HEK293T (cell line): ENCODE measurements at places on chromosomes 3 and 15.

DNA sequence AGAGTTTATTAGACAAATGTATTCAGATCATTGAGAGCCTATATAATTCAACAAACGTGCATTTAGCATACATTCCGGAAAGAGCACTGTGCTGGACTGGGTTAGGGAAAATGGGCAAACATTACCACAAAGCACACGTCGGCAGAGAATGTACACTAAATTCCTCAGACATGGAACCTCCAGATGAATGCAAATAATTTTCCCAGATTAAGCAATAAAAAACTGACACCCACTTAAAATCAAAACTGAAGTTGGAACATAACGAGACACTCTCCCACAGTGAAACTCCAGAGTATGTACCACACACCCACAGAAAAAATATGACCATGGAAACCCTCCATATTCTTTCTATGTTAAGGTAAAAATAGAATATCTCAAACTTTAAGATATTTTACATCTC is 4.8 kb downstream of the SECISBP2L start:
- no peak for DNase-seq

- DNase-seq: no peak
These were observed 43.9 kb upstream of the POLG start for GRCh38 chr15:89378296-89379151.

GRCh38 chr3:51717446-51717845 is 10.6 kb downstream of the GRM2 start:
- no peak for DNase-seq

GRCh38 chr3:29335438-29335837 is 54.6 kb downstream of the RBMS3 start:
- peak; percentile 40 for DNase-seq

DNA sequence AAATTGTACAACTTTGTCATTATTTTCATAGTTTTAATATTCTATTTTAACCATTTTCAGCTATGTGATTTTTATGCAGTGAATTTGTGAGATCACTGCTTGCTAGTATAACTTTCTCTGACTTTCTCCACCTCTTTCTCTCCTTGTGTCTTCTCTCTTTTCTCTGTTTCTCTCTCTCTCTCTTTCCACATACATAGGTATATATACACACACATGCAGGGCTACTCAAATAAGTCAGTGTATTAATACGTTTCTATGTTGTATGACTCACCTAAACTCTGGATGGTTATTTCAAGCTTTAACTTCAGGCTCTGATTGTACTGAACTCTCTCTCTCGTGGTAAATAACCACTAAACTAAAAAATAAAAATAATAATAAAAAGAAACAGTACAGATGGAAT is 1389.3 kb upstream of the ALCAM start:
- DNase-seq: no peak

GRCh38 chr15:36414670-36415069 is 164.8 kb upstream of the CDIN1 start:
- DNase-seq: no peak

DNA sequence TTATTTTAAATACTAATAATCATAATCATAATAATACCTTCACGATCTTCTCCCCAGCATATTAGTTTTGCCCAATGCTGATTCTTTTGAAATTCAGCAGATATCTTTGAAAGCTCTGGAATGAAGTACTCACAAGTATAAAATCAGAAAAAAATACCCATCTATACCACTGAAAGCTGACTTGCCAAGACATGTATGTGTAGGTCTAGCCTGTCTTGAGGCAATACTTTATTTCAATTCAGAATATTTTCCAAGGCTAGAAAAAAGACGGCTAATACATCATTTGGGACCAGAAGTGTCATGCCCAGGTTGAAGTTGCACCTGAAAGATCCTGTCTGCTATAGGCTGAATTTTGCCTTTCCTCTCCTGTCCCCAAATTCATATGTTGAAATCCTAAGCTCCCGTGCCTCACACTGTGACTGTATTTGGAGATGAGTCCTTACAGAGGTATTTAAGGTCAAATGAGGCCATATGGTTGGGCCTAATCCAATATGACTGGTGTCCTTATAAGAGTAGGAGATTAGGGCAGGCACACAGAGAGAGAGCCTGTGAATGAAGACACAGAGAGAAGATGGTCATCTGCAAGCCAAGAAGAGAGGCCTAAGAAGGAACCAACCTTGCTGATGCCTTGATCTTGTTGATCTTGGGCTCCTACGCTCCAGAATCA is 255.9 kb upstream of the CMC1 start:
- no peak for DNase-seq

DNA sequence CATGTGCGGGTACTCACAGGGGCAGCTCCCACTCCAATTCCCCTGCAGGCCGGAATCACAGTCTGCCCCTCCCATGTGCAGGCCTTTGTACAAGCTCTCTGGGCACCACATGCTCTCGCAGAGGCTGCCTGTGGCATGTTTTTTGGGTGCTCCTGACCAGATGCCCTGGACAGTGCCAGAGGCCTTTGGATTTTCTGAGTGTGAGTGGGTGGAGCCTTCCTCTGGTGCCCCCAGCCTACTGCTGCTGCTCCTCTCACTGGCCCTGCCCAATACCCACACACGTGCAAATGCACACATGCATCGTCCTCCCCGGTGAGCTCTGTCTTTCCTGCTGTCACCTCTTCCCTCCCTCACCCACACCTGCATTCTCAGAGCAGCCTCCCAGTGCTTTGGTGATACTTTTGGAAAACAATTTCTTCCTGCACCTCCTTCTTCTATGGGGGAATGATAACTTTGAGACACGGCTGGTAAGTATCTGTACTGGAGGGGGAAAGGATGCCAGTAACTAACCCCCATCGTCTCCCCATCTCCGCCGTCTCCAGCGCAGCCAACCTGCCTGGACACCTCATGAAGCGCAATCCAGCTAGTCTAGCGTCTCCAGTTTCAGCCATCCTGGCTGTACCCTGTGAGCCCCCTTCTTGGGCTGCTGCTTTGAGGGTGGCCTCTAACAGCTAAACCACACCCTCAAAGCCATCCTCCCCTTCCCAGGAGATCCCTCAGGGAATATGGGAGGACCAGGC is 229.4 kb upstream of the TOPAZ1 start:
- DNase-seq: no peak

- DNase-seq: peak; percentile 18
These were observed 1.6 kb downstream of the SPRED1 start for GRCh38 chr15:38254051-38254883.

GRCh38 chr15:85394554-85395333 is 14.3 kb downstream of the AKAP13 start:
- DNase-seq: no peak

DNA sequence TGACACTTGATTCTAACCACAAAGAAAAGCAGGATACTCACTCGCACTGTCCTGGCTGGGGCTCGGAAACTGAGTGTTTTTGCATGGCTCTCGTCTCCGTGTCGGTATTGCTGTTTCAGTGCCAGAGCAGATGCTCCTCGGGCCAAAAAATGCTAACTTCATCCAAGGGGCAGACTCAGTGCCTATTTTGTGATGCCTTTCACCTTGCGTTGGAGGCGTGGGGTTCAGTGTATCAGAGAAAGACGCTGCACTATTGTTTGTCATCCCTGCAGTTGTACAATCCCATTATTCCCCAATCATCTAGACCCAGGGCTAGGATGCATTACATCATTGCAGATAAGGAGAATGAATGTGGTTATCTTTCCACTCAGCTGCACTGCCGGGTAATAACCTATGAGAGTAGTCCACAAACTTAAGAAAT is 1.4 kb downstream of the CACNA2D3 start:
- peak; percentile 28 for DNase-seq

- DNase-seq: no peak
These were observed 1062.9 kb upstream of the EPHA6 start for GRCh38 chr3:95751509-95751908.

GRCh38 chr3:197528190-197528589 is 27.6 kb downstream of the BDH1 start:
- no peak for DNase-seq

DNA sequence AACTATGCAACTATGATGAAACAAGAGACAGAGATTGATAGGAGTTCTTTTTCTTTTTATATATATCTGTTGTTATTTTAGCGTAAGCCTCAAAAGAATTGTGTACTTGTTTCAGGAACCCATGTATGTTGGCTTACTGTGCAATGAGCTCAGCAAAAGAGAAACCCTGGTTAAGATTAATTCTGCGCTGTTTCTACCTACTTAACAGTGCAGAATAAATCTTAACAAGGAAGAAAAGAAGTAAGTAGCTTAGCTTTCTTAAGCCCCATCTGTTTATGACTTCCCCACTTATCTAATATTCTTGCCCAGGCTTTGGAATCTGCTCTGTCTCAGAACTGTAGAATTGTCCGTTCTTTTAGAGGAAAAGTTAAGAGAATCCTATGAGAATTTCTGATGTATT is 27.4 kb downstream of the ECT2 start:
- no peak for DNase-seq

DNA sequence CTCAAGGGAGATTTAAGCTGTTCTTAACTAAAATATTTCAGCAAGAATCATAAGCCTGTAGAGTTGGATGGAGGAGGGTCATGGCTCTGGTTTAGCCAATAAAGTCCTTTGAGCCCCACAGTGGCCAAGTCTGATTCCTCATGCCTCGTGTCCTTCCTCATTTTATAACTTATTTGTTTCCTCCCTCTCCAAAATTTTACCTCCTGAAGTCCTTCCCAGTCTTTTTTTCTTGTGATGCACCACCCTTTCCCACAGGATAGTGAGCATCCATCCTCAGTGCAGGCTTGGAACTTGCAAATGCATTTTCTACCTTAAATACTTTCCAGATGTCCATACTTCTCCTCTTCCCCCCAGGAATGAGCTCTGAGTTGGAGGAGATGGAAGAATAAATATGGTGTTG is 162.7 kb upstream of the AGTR1 start:
- DNase-seq: no peak

DNA sequence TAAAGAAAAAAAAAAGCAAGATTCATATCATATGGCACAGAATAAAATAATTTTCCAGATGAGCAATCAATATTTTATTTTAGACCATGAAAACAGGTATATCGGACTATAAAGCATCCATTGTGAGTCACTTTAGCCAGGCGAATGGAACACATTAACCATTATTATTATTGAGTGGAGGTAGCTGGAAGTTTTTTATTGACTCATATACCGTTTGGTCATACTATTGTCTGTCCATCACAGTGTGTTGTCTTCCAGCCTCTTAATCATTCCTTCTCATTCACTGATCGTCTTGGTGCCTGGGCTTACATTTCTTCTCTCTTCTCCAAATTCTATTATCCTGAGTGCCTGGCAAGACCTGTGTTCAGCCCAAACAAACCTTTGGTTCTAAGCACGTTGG is 634.8 kb downstream of the MECOM start:
- DNase-seq: no peak

DNA sequence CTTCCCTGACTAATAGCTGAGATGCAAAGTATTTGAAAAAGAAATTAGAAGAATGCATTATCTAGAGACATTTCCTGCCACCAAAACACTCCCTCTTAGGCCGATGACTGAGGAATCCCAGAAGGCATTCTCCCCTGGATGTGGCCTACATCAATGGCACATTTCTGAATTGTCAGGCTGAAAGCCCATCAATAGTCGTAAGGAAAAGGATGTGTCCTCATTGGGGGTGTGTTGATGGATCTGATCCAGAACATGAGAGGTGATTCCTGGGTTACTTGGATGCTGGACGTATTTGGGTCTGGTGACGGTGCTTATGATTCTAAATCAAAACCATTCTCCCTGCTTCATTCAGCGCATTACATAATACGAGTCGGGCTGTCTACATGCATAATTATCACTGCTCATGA is 216.9 kb upstream of the CDIN1 start:
- DNase-seq: no peak

GRCh38 chr15:81312790-81313543 is 11.0 kb downstream of the STARD5 start:
- no peak for DNase-seq

DNA sequence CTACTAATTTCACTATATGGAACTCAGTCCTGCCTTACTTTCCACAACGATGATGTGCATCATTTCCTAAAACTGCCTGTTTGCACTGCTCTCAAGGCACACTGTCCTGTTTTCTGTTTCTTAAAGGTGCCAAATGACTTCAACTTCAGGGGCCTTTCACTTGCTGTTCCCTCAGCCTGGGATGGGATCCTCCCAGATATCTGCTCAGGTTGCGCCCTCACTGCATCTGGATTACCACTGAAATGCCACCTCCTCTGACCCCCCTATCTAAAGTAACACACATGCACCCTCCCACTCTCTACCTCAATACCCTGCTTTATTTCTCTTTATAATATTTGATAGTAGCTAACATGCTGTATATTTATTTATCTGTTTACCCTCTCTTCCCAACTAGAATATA is 123.8 kb upstream of the CMC1 start:
- no peak for DNase-seq

- no peak for DNase-seq
These were observed 82.7 kb downstream of the SLC25A26 start for GRCh38 chr3:66303491-66303901.

GRCh38 chr15:48330855-48331795 is at the start of gene DUT:
Gene DUT (plus strand): TSS chr15:48331429. CDS start chr15:48331516, 87 bp downstream.
- DNase-seq: peak; percentile 43

- DNase-seq: no peak
These were observed 2.2 kb downstream of the STARD9 start for GRCh38 chr15:42577514-42578031.

- no peak for DNase-seq
These were observed 144.8 kb downstream of the NSMCE3 start for GRCh38 chr15:29124581-29125381.

DNA sequence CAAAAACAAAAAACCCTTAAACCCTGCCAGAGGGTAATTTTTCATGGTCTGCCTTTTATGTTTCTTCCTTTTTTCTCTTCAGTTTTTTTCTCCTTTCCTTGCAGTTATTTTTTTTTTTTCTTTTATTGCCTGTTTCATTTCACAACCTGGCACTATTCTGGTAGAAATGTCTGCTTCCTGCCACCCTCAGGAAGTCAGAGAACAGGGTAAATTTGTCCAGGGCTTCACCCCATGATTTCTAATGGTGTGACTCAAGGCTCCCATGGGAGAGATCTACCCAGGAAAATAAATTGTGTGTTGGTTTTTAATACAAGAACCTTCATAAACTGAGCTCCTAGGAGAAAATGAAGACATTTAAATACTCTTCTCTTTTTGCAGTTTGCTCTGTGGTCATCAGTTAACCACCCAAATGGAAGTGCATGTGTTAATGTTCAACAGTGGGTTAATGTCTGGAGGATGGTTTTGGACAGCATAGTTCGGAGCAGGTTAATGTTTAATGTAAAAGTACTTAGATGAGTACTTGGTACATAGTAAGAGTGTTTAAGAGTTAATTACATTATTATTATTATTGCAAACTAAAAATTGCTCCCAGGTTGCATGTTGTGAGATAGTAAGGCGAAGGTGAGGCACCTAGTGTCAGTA is 45.9 kb downstream of the CGNL1 start:
- no peak for DNase-seq

- DNase-seq: no peak
These were observed 15.0 kb upstream of the LTF start for GRCh38 chr3:46479696-46480095.

DNA sequence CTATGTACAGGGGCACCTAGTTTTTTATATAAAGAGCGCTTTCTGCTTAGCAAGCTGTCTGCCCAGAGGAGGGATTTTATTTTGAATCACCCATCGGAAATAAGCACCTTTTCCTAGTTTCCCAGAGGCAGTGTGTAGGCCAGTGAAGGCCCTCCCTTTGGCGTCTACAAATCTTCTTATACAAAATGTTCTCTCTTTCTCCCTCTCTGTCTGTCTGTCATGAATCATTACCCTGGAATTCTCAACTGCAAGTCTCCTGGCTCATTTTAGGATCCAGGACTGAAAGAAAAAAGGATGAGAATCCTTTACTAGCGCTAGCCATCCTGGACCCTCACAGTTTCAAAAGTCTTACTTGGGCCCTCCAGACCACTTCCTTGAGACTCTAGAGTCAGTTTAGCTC is 728.1 kb downstream of the OTOL1 start:
- no peak for DNase-seq
